ENCODE measurements at places on chromosomes 7 and 10.

DNA sequence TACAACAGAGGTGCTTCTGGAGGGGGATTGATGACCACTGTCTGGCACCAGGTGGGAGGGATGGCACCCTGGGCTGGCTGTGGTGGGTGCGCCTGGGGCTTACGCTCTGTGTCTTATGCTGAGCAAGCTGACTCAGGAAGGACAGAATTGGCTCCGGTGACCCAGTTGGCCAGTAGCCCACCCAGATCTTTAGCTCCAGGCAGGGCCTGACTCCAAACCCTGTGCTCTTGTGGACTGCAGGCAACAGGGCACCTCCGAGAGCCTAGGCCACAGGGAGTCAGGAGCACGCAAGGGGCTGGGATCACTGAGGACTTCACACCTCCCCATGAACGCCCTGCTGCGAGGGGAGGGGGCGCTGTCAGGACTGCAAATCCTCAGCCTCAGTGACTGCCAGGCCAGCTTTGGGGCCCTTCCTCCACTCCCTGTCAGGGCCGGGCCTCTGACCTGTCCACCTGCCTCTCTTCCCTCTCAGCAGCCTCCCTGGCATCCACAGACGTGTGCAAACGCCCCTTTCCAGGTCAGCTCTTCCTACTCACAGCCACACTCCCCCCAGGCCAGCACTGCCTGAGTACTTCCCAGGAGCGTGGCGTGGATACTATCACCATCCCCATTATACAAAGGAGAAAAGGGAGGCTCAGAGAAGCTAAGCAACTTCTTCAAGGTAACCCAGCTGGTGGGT lies 118.7 kb downstream of the SLIT1 start:
- DNase-seq = no peak

DNA sequence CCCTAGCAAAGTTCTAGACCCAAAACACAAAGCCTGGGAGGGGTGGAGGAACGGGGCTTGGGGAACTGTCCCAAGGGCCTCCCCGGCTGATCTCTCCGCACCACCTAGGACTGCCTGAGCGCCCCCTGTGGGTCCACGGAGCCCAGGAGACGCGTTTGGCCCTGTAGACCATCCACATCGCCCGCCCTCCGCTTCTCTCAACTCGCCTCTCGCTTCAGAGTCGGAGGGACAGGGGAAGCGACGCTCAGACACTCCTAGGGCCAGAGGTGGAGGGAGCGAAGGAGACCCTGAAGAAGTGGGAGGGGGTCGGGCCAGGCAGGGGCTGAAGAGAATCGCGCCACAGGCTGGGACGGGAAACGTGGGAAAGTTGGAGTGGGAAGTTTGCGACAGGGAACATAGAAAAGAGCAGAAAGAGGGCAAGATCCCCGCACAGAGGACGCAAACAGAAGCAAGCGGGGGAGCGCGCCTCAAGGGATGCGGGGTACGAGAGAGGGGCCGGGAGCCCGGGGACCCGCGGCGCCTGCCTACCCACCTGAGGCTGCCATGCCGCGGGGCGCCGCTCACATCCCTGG lies 378 bp downstream of the PIK3AP1 start:
- peak; percentile 35 for DNase-seq

GRCh38 chr7:117862378-117862777 lies 10.9 kb downstream of the CTTNBP2 start:
- DNase-seq = no peak

- DNase-seq = no peak
Measured at GRCh38 chr10:123796736-123797135, 94.9 kb downstream of the CPXM2 start.

GRCh38 chr10:1366322-1366691 lies 310.1 kb downstream of the WDR37 start:
- DNase-seq = no peak

DNA sequence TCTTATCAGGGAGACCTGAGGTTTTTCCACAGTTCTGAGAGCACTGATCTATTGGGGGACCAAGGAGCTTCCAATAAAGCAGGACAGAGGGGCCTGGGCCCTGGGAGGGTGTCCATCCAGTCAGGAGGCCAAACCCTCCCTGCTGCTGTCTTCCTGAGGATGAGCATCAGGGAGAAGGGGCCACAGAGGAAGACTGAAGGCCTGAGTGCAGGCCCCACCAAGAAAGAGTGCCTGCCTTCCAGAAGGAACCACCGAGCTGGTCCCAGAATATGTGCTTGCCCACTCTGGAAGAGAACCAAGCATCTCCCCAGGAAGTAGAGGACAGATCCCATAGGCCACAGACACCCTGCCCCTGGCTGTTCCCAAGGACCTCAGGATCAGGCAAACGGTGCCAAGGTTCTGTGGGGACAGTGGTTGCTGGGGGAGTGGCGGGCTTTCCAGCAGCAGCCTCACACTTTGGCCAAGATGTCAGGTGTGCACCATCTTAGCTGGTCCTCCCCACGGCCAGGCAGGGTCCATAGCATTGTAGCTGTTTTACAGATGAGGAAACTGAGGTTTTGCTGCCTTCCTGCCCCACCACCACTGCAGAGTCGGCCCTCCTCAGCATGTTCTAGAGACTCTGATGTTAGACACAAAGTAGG lies 199.4 kb downstream of the GRID1 start:
- DNase-seq = no peak

DNA sequence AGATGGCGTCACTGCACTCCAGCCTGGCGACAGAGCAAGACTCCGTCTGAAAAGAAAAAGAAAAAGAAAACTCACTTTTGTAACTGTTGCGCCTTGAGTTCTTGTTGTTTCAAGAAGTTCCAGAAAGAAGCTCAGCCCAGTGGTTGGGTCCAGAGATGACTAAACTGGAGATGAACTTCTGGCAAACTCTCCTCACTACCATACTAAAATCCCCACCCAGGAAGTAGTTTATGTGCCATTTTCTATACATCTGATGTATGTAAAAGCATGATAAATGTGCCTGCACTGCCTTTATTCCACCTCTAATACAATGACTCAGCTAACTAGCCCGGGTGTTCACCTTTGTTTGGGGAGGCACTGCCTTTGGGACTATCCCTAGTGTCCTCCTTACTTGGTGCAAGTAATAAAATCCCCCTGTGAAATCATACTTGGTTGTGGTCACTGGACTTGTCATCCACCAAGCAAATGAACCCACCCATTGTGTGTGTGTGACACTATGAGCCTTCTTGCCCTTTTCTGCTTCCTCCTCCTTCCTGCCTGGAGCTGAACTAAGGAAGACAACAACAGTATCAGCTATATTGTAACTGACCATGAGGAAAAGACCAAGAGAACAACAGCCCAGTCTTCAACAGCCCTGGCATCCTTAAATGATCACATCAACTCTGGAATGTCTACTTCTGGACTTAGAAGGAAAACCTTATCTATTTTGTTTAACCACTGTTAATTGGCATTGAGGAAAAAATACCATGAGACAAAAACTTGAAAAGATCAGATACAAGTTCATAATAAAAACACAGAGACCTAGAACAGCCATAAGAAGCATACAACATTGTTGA lies 33.6 kb downstream of the JMJD1C start:
- DNase-seq = no peak

GRCh38 chr10:96376483-96376882 lies 17.7 kb upstream of the OPALIN start:
- no peak for DNase-seq

DNA sequence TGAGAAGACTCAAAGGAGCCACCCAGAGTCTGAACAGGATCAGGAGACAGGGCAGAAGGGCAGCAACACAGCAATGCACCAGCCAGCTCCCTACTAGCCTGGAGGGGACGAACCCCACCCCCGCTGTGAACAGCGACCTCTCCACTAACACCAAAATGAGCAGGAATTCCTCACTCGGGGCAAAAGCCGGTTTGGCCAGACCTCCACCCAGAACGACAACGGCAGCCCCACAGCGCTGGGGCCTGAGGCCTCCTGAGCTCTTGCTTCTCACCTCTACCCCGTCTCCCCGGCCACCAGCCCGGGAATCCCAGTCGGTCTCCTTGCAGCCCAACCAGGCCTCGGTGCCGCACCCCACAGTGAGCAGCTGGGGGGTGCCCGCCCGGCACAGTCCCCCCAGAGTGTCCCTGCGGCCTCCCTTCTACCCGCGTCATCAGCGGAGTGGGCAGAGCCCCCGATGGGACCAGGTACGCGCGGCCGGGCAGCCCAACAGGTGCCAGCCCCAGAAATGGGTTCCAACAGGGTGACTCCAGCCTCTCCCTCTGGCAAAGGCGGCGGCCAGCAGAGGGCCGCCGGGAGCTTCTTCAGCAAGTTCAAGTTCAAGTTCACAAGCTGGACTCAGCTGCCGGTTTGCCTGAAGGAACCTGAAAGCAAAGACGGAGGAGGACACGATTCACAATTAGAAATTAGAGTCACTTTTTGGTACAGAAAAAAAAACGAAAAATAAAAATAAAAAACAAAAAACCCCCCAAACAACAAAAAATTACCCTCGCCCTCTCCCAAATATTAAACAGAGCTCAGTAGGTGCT lies 129.0 kb downstream of the MARCHF5 start:
- no peak for DNase-seq

DNA sequence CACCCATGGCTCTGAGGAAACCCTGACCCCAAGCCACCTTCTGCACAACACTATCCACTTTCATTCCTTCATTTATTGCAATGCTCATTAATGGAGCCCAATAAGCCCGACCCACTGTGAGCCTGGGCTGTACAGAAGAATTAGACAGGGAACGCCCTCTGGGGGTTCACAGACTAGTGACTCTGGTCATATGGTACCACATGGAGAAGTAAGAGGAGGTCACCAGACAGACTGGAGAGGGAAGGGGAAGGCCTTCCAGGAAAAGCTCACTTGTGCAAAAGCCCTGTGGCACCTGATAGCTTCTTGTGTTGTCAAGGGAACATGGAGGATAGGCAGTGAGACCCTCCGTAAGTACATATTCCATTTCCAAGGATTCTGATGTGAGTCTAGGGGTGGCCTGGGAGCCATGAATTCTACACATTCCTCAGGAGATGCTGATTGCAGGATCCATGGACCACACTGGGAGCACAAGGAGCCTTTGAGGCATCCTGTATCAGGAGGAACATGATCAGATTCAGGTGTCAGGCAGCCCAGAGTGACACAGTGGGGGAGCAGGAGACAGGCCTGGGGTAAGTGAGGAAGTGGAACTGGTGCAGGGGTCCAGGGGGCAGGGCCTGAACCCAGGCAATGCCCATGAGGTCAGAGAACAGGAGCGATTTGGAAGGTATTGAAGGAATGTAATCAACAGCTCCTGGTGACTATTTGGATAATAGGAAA lies 19.9 kb downstream of the TMEM72 start:
- DNase-seq = no peak

DNA sequence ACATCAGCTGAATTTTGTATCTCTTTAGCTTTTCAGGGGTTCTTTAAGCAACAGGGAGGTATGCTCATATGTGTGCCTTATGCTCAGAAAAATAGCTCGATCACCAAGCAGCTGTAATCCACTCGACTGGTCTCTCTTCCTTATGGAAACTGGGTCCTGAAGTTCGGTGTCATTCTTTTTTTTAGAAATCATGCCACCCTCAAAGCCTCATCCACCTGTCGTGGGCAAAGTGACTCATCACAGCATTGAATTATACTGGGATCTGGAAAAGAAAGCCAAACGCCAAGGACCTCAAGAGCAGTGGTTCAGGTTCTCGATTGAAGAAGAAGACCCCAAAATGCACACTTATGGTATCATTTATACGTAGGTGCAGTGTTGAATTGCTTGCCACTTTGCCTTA lies 83.6 kb downstream of the FANK1 start:
- no peak for DNase-seq

- DNase-seq = no peak
Measured at GRCh38 chr10:7579681-7580080, 87.1 kb downstream of the ITIH5 start.

DNA sequence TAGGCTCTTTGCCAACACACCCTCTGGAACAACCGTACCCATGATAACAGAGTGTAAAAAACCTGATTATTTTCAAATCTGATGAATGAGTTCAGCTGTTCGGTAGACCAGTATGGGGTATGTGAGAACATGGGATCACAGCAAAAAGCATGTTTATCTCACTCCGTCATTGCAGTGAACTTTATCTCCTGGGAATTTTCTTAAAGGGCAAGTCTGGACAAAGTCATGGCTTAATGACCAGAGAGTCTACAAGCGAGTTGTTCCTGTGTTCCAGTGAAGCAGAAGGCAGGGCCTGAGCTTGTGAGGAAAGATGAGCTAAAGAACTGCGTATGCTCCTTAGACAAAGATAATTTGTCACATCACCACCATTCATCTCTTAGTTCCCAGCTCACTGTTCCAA lies 219.7 kb downstream of the TRIL start:
- no peak for DNase-seq

DNA sequence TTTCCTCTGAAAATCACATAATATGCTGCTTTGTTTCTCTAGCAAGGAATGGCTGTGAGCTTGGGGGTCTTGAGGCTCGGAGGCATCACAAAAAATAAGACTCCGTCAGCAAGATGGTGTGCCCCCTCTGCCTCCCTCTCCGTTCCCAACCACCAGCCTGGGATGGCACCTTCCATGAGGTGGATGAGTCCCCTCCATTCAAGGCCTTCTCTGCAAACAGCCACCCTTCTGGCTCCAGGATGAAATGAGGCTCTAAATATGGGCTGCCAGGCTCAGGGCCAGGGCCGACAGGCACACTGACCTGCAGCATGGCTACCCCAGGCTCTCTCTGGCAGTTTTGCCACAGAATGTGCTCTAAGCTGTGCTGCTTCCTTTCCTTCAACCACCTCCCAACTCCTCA lies 521.5 kb downstream of the PTPRN2 start:
- no peak for DNase-seq
